ENCODE measurements at places on chromosomes 11 and 22.

- peak; percentile 83 for DNase-seq
Observed at GRCh38 chr11:73950869-73951710, at the start of gene DNAJB13. Gene DNAJB13, plus strand, starts transcription at chr11:73951026. Its CDS starts 44 bp downstream, at chr11:73951070.

DNA sequence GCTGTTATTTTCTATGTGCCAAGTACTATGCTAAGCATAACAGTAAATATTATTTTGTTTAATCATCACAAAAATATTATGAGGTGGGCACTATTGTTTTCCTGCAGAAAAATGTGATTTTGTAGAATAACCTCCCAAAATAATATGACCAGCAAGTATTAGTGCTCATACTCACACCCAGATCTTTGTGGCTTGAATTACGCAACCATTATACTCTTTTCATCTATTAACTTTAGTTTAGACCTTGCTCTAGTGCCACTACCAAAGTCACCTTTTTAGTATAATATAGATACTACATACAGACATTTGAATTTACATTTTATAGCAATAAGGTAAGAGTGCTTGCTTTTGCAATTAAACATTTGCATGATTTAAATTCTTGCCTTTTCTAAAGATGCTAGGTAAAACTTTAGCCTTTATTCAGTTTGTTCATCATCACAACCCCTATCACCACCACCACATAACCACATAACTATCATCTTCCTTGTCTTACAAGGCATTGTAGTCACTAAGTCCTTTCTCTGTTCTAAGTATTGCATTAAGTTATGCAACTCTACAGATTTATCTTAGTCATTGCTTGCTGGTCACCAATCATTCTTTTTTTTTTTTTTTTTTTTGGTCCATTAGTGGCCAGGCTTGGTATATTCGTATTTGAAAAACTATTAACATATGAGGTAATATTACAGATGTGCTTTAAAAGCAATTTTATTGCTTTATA, 68.4 kb downstream of the GAS2 start:
- no peak for DNase-seq

DNA sequence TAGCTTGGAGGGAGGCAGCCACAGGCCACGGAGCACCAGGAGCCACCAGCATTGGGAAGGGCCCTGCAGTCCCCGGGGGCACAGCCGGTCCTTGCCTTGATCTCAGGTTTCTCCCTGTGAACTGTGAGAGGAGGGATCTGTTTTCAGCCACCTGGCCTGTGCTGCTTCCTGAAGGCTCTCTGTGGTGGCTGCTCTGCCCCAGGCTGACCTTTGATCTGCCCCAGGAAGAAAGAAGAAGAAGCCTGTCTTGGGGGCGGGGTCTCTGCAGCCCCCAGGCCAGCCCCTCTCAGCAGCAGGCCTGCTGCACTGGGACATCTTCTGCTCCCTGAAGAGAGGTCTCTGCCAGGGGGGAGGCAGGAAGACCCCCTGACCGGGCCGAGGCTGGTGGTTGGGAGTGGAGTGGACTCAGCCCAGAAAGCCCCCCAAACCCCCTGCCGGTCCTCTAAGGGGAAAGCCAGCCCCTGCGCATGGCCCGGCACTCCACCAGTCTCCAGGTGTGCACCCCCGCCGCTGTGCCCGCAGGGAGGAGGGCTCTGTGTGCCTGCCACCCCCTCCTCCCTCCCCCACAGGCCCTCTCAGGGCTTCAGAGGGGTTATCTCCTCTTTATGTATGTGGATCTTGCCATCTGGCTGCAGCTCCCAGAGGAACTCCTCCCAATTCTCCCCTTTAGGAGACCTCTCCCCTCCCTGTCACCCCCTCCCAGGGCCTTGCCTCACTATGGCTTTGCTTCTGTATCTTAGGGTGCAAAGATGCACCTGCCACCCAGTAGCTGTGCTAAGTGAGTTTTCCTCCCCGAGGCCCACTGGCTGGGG, 675.3 kb downstream of the BRD1 start:
- no peak for DNase-seq

DNA sequence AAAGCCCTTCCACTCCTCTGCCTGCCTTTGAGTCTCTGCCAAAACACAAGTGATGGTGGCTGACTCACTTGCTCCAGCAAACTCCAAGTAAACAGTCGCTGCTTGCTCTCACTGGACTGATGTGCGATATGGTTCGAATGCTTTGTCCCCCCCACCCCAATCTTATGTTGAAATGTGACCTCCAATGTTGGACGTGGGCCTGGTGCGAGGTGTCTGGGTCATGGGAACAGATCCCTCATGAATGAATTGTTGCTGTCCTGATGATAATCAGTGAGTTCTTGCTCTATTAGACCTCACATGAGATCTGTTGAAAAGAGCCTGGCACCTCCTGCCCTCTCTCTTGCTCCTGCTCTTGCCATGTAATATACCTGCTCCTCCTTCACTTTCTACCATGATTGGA, 747.9 kb downstream of the OPCML start:
- DNase-seq: peak; percentile 6

GRCh38 chr11:7268758-7269157, 17.1 kb downstream of the SYT9 start:
- no peak for DNase-seq

GRCh38 chr11:1150769-1151365, 6.9 kb upstream of the MUC5AC start:
- DNase-seq: peak; percentile 28

DNA sequence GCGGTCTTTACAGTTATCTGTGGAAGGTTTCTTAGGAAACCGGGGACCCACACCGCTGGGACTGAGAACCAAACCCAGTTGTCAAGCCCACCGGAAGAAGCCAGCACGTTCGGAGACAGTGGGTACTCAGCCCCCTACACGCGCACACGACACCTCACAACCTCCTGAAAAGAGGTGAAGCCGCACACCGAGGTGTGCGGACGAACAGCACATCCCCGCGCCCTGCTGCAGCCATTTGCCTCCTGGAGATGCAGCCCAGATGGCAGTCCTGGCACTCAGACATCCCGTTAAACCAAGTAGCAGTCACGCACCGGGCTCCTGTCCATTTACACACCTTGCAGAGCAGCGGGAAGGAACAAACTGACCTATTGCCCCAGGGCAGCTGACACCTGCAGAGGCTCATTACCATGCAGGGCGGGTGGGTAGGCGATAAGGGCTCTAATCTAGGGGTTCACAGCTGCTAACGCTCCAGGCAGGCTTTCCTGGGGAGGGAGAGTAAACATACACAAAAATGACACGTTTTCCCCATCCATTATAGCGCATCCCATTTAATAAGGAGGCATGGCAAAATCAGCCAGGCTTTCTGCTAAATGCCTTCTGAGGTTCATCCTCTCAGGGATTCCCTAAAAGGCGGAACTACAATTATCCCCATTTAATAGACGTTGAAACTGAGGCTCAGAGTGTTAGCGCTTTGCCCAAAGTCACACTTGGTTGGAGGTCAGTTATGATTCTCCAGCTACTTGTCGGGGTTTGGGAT, 864 bp upstream of the EHBP1L1 start:
- no peak for DNase-seq

- no peak for DNase-seq
Observed at GRCh38 chr22:27099946-27100722, 442.7 kb downstream of the MIAT start.

DNA sequence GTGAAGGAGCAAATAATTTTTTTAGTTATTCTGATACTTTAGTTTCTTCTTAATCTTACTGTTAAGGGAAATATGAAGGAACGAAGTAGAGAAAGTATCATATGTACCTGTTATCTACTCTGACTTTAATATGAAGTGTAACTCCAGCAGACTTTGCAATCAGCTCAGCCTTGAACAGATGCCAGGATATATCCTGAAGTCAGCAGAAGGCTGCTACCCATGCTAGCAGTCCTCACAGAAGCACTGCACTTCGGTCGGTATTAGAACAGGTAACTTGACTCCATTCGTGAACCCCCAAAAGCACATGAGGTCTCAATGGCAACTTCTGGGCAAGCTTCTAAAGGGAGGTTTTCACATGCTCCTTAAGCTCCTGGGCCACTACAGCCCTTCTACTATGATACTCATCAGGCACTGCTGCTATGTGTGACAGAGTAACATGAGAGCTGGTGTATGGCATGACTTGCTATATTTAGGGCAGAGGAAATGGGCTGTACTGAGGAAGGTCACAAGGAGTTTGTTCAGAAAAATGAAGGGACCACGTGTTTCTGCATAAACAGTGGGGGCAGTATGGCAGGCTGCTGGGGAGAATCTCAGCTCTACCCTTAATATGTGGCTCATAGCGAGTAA, 344.1 kb downstream of the SOX6 start:
- no peak for DNase-seq

- peak; percentile 51 for DNase-seq
Observed at GRCh38 chr22:47035425-47035881, 273.0 kb downstream of the TBC1D22A start.

DNA sequence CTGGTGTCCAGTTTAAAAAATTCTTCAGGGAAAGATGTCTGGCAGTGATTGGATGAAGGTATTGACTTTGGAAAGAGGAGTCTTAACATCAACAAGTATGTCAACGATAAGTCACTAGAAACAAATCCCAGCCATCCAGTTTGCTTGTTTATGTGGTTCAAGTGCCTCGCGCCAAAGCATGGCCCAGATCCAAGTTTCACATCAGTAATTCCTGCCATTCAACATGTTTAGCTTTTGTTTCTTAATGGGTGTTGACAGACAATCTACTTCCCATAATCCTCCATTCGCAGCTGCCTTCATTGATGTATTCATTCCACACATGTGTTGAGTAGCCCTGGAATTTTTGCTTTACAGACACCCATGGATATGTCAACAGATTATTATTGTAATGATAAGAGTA, 77.8 kb downstream of the UBASH3B start:
- DNase-seq: no peak

DNA sequence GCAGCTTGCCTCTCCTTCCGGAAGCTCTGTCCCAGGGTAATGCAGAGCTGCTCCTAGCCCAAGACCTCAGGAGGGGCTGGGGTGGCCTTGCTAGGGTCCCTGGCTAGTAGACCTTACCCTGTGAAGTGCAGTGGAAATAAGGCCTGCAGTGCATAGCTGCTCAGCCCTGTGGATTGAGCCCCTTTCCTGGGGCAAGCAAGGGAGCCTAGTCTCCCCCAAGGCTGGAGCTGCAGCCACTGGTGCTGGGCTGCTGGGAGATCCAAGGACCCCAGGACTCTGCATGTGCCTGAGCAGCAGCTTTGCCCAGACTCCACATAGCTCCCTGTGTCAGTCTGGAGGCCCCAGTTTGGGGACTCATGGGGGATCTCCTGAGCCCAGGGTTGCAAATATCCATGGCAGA, 57.9 kb downstream of the FANCF start:
- DNase-seq: no peak

DNA sequence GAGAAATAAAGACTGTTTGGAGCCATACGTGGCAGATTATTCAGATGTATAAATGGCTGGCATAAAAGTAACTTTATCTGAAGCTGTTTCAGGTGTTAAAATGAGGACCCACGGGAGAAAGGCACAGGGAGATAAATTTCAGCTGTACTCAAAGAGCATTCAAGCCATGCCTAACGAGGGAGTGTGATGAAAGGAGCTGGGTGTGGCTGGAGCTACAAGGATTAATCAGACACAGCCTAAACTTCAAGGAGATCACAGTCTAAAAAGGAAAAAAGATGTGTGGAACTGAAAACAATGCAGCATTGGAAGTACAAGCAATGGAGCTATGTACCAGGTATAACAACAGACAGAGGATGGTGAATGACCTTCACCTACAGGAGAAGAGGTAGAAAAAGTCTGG, 120.8 kb upstream of the APOA1 start:
- no peak for DNase-seq

- DNase-seq: no peak
Observed at GRCh38 chr11:111514216-111515031, at the start of gene HOATZ. Gene HOATZ, plus strand, starts transcription at chr11:111514778. Its CDS starts 7 bp downstream, at chr11:111514785.

DNA sequence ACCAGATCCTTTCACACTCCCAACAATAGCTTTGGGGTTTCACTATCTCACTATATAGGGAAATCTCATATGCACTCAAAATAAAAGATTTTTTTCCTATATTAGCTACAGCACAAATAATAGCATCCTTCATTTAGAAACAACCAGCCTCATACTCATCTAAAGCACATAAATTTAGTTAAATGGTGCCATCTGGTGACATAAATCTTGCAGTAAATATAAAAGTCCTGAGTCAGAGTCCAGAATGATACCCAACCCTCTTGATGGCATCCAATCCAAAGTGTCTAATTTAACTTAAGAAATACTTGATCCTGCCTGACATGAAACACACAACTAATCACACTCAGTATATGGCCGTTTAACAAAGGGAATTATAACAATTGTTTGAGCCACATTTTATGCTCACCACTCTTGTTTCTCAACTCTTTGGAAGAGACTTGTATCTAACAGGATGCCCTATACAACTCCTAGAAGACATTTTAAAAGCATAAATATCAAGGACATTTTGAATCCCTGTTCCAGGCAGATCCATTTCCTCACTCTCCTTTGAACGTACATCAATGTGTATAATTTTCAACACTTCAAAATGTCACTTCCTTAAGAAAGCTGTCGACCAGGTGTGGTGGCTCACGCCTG, 36.2 kb downstream of the DLG2 start:
- DNase-seq: peak; percentile 52

DNA sequence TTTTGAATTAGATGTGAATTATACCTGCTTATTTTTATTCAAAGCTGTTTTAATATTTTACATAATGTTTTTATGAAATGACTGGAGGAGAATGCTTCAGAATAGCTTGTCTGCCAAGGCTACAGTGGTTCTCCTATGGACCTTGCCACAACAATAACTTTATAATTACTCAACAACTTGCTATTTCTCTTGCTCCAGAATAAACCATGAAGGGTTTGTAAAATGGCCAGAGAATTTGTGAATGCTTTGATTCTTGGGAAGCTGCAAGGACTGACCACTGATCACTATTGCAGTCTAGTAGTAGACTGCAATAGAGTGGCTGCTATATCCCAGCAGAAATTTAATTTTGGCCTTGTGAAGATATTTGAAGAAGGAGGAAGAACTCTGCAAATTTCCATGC, 199.7 kb downstream of the FAT3 start:
- DNase-seq: peak; percentile 28

- peak; percentile 76 for DNase-seq
Observed at GRCh38 chr11:19311308-19312030, 70.7 kb upstream of the E2F8 start.

DNA sequence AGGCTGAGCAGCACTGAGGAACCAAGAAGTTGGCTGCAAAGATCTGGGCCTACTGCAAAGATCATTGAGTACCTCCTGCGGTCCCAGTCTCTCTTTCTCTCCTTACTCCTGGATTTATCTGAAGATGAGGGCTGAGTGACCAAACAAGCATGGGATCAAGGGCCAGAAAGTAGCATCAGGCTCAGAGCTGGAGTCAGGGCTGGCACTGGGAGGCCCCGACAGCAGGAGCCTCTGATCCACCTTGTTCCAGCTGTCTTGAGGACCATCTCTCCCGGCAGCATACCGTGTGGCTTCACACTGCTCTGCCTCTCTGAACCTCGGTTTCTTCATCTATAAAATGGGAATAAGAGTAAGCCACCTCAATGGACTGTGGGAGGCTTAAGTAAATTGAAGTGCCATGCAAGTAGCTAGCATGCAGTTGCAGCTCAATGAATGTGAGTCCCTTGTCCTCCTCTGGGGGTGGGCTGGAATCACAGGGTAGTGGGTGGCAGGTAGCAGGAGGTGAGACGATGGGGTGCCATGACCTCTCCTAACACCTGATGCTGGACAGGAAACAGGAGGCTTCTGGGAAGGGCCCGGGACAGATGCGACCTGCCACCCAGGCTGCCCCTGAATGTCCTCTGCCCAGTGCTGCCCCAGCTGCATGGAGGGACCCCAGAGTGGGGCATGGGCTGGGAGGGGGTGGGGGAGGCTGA, 52.5 kb upstream of the PRDM11 start:
- DNase-seq: no peak

- peak; percentile 49 for DNase-seq
Observed at GRCh38 chr11:45259592-45259991, 26.5 kb downstream of the SYT13 start.
